Colonic mucosa (tissue), 4 donors: ENCODE measurements at places on chromosomes 7 and 10. TPM values are rescaled to one million over a fixed set of nuclear protein-coding genes. Genes with fewer than 3 reads are reported as not detected.

- H3K4me1 ChIP-seq = no peaks in the 10 kb centered on the region
- no peak for DNase-seq
- H3K4me3 ChIP-seq = no peak overlapping the region
- H3K27me3 ChIP-seq = no peaks in the 10 kb centered on the region
- no peaks in the 10 kb centered on the region for H3K36me3 ChIP-seq
- H3K27ac ChIP-seq = no peak overlapping the region
Observed at GRCh38 chr7:14095233-14095950, 105.9 kb upstream of the ETV1 start.

DNA sequence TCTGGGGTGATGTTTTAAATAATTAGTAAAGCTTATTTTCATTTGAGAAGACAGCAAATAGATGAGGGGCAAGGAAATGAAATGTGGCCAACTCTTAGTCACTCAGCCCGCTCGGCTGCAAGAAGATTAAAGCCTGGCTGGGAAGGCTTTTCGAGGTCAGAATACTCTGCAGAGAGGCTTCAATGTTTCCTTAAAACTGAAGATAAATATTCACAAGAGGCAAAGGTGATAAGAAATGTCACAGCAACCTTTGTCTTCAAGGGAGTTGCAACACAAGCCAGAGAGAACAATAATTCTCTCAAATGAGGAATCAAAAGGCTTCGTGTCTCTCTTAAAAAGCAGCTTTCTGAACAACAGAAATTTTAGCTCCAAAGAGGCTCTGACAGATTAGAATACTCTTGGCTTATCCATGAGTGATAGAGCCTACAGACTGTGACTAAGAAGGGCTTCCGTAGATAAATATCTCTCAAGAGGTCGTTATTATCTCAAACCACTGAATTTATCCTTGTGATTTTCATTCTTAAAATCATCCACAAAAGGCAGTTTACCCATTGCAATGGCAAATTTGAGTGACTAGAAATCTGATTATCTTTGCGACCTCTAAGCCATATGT, 92.5 kb downstream of the KLF6 start:
- H3K27ac ChIP-seq = no peak overlapping the region
- no peak overlapping the region for H3K4me3 ChIP-seq
- no peaks in the 10 kb centered on the region for H3K36me3 ChIP-seq
- H3K27me3 ChIP-seq = no peaks in the 10 kb centered on the region
- no peak for DNase-seq
- H3K4me1 ChIP-seq = no peaks in the 10 kb centered on the region

GRCh38 chr10:28169525-28169924, 133.3 kb downstream of the MPP7 start:
- no peaks in the 10 kb centered on the region for H3K36me3 ChIP-seq
- no peak overlapping the region for H3K27ac ChIP-seq
- no peak overlapping the region for H3K4me3 ChIP-seq
- no peak for DNase-seq
- H3K27me3 ChIP-seq = no peaks in the 10 kb centered on the region
- H3K4me1 ChIP-seq = no peaks in the 10 kb centered on the region

- no peak for DNase-seq
- H3K27ac ChIP-seq = no peak overlapping the region
- H3K36me3 ChIP-seq = no peaks in the 10 kb centered on the region
- H3K4me1 ChIP-seq = peaks cover 5% of the 10 kb centered on the region
- H3K4me3 ChIP-seq = no peak overlapping the region
Observed at GRCh38 chr7:4702961-4703512, 20.9 kb downstream of the FOXK1 start.

DNA sequence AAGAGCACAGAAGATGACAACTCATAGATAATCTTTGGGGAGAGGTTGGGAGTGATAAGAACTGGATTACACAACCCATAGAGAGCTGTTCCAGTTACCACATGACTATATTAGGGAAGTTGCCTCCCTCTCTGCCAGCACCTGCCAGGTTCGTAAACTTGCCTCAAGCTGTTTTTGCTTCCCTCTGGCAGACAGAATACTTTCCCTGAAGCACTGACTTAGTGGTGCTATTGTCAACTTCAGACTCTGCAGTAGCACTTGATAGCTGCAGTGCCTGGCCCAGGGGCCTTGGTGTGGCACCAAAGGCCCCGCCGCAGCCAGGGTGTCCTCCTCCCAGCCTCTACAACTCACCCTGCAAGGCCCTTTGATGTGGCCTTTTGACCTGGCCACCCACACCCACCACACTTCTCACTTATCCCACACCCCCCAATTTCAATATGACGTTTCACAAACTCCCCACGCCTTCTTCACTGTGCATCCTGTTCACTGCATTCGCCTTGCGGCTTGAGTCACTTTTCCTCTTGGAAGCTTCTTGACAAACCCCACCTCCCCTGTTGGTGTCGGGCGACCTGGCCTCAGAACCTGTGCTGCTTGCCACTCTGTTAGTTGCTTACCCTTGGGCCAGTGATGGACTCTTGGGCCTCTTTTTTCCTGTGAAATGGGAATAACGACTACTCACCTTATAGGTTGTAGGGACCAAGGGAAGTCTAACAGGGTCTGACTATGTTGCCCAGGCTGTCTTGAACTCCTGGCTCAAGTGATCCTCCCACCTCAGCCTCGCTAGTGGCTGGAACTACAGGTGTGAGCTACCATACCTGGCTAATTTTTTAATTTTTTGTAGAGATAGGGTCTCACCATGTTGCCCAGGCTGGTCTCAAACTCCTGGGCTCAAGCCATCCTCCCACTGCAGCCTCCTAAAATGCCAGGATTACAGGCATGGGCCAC, 50.2 kb upstream of the PODXL start:
- H3K36me3 ChIP-seq = no peaks in the 10 kb centered on the region
- no peaks in the 10 kb centered on the region for H3K27me3 ChIP-seq
- H3K27ac ChIP-seq = no peak overlapping the region

GRCh38 chr7:50696810-50697582, 85.7 kb downstream of the GRB10 start:
- H3K36me3 ChIP-seq = no peaks in the 10 kb centered on the region
- no peak for DNase-seq
- H3K27ac ChIP-seq = no peak overlapping the region

GRCh38 chr10:124100124-124100523, 6.7 kb upstream of the CHST15 start:
- no peak overlapping the region for H3K27ac ChIP-seq
- H3K27me3 ChIP-seq = peaks cover 2% of the 10 kb centered on the region
- no peak for DNase-seq
- H3K4me1 ChIP-seq = no peaks in the 10 kb centered on the region
- H3K36me3 ChIP-seq = no peaks in the 10 kb centered on the region
- no peak overlapping the region for H3K4me3 ChIP-seq

DNA sequence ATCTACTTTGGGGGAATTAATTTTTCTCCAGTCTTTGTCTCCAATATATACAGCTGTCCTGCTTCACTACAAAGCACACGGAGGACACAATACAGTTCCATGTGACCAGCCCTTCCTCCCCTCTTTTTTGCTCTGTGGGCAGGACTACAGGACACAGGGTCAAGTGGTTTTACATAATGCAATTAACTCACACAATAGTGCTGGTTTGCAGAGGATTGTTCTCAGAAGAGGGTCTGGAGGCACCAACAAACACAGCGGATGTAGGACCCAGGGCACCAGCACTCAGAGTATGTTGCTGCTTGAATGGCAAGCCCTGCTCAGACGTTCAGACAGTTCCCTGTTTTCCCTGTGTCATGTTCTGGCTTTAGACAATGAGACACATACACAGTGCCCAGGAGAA, 52.0 kb upstream of the NPTX2 start:
- no peaks in the 10 kb centered on the region for H3K4me1 ChIP-seq
- H3K4me3 ChIP-seq = no peak overlapping the region
- no peaks in the 10 kb centered on the region for H3K27me3 ChIP-seq
- H3K36me3 ChIP-seq = no peaks in the 10 kb centered on the region
- DNase-seq = no peak

DNA sequence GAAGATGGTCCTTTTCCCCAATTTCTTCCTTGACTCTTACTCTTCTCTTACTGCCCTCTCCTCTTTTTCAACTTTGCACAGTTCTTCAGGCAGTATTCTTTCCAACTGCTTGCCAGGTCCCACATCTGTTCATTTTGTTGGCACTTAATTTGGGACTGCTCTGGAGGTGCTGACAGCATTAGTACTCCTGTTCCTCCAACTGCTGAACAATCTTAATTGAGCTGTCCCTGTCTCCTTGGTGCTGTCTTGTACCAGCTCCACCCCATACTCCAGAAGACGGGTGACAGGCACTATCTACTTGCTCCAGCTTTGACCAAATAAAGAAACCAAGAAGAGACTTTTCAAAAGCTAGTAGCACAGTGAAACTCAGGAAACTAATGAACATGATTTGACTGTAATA, 160.0 kb downstream of the PDE1C start:
- H3K36me3 ChIP-seq = no peaks in the 10 kb centered on the region
- no peak overlapping the region for H3K4me3 ChIP-seq
- DNase-seq = no peak
- no peaks in the 10 kb centered on the region for H3K4me1 ChIP-seq

Gene SUGCT
- total RNA-seq = 15.1 TPM

Gene MARCHF5
- 42.8 TPM for total RNA-seq

Gene HTR7
- 0.29 TPM for total RNA-seq

Gene SPDYE9
- not detected for total RNA-seq
